ENCODE measurements at places on chromosomes 4 and X.
A peak's percentile ranks its signal among the peaks of the same experiment; 100 is the strongest.

DNA sequence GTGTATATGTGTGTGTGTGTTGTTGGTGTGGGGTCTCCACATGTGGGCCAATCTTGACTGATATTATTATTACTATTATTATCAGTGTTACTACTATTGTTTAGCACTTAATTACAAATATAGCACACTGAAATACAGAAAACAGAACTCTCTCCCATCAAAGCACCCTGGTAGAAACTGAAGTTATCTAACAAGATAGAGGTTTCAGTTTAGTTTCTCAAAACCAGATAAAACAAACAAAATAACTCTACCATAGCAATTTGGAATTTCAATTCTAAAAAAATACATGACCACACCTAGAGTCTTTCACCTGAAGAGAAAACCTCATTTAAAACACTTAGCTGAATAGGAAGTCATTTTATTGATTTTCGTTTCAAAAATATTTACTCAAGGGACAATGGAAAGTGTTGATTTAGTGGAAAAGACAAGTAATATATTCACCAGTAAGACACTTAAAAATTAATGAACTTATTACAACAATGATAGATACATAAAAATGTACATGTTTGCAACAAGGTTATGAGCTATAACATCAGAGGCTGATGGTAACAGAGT, 252.3 kb downstream of the PDHA2 start:
- DNase-seq: no peak

DNA sequence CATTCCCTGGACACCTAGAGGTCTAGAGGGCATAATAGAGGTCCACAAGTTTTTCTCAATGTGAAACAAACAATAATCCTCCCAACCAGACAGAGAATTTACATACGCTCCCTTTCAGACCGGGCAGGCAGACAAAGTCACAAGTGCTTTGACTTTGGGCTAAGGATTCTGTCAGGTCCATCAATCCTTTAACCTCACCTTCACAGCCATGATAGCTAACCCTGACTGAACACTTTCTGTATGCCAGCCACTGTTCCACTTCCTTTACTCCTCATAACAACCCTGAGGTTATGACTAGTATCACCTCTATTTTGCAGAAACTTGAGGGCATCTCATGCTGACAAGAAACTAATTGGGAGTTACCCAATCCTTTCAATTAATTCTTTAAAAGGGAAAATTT, 118.8 kb upstream of the AFF2 start:
- DNase-seq: no peak

GRCh38 chrX:98068024-98068580, 1184.4 kb downstream of the RPA4 start:
- DNase-seq: no peak

- DNase-seq: no peak
These were observed 342.8 kb upstream of the BOD1L1 start for GRCh38 chr4:13970349-13970748.

GRCh38 chr4:114076899-114077570, 97.6 kb upstream of the ARSJ start:
- no peak for DNase-seq

- no peak for DNase-seq
These were observed 2185.1 kb upstream of the TENM3 start for GRCh38 chr4:180057891-180058671.

DNA sequence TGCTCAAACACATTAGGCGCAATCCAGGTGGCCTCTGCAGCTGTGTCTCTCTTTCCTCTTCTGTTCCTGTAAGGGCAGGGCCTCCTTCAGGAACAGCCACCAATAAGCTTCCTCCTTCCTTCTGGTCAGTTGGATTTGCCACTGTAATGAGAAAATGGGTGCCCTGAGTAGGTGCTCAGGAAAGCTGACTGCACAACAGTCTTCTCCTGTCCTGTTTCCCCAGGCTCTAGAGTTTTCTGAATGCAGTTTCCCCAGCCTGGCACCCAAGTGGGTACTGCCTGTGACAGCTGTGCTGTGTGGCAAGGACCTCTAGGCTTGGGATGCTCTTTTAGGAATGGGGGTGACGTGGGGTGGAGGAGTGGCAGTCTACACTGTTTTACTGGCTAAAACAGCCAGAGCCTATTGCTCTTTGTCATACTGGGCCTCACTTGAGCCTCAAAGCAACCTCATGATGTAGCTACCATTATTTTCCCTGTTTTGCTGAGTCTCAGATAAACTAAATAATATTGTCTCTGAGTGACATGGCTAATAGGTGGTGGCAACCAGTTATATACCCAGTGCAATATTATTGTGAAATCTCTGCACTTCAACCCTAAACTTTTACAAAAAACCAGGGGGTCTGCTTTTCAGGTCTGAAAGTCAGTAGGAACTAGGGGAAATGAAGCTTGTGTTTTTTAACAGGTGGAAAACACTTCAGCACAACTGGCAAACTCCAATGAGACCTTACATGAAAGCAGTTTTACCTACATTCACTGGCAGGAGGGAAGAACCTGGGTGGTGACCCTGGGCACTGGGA, 1.2 kb downstream of the CXCL2 start:
- DNase-seq: no peak

DNA sequence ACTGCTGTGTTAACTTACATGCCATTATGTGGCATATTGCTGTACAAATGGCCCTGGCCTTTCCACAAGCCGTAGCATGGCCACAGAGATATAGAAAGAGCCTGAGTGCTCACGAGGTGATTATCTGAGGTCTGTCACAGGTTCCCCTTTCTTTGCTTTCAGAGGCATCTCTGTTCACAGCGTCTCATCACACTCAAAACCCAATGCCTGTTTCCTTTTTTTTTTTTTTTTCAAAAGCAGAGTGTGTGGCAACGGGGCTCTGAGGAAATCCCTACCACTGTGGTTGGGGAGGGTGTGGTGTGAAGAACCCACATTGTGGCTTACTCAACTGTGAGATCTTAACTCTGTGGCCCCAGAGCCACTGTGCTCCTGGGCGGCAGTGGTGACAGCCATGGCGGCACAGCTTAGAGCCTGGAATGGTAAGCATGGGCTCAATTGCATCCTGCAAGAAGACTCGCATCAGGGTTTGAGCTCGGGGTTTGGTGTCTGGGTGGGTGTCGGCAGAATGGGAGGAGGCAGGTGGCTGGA, 30.8 kb downstream of the RTL5 start:
- DNase-seq: no peak

GRCh38 chr4:71243091-71243833, 95.6 kb upstream of the SLC4A4 start:
- no peak for DNase-seq

- no peak for DNase-seq
These were observed 346.0 kb upstream of the GATB start for GRCh38 chr4:152106781-152107321.

- DNase-seq: no peak
These were observed 114.7 kb downstream of the PRKX start for GRCh38 chrX:3598709-3599108.

DNA sequence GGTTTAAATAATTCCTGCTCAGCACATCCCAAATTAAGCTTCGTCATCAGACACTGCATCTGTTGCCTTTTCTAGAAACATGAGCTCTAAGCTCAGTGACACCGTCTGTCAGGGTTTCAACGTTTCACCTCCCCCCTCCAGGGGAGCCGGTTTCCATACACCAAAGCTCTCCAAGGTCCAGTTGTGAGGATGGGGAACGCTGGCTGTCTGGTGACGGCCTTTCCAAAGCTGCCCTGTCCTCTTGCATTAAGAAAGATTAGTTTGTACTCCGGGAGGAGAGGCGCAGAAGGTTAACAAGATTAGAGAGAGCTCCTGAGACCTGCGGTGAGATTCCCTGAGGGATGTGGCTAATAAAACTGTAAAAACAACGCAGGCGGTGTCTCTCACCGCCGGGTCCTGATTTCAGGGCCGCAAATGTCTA, 43.2 kb downstream of the ASMT start:
- DNase-seq: no peak

GRCh38 chrX:38882894-38883626, 81.8 kb downstream of the MID1IP1 start:
- DNase-seq: no peak

GRCh38 chr4:78318126-78318525, 233.4 kb upstream of the ANXA3 start:
- no peak for DNase-seq

GRCh38 chr4:84263415-84263814, 235.7 kb downstream of the NKX6-1 start:
- no peak for DNase-seq

GRCh38 chrX:10259716-10260115, 102.9 kb downstream of the CLCN4 start:
- DNase-seq: no peak

- no peak for DNase-seq
These were observed 532.9 kb downstream of the ANKRD50 start for GRCh38 chr4:124179506-124180186.

- no peak for DNase-seq
These were observed 24.1 kb upstream of the PBDC1 start for GRCh38 chrX:76148753-76149152.

- DNase-seq: peak; percentile 21
These were observed 5.9 kb upstream of the SEPTIN6 start for GRCh38 chrX:119698845-119699244.

- no peak for DNase-seq
These were observed 7.4 kb downstream of the PCDH18 start for GRCh38 chr4:137524725-137525369.

- no peak for DNase-seq
These were observed 480.0 kb downstream of the NLGN4X start for GRCh38 chrX:5748586-5749150.

- DNase-seq: no peak
These were observed 36.1 kb upstream of the REPS2 start for GRCh38 chrX:16910376-16910775.

- no peak for DNase-seq
These were observed 78.4 kb downstream of the TMEM164 start for GRCh38 chrX:110081320-110081719.

- DNase-seq: no peak
These were observed 641.3 kb downstream of the RPA4 start for GRCh38 chrX:97524997-97525396.

DNA sequence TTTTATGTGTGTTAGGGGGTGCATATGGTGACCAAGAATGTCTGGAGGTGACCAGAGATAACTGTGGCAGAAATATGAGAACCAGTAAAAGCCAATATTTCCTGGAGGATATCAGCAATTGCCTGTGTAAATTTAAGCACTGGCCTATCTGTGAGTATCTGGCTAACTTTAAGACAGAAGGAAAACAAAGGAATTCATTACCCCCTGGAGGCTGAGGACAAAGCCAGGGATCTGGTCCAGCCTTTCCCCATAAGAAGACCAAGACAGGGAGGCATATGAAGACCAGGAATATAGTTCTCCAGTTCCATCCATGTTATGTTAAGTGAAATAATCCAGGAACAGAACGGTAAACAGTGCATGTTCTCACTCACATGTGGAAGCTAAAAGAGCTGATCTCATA, 49.2 kb downstream of the MFAP3L start:
- no peak for DNase-seq

- DNase-seq: no peak
These were observed 196.0 kb upstream of the PSAPL1 start for GRCh38 chr4:7630568-7631287.

GRCh38 chrX:126394681-126395080, 157.9 kb downstream of the DCAF12L1 start:
- DNase-seq: no peak

- no peak for DNase-seq
These were observed 151.6 kb downstream of the LRBA start for GRCh38 chr4:150863456-150863855.

DNA sequence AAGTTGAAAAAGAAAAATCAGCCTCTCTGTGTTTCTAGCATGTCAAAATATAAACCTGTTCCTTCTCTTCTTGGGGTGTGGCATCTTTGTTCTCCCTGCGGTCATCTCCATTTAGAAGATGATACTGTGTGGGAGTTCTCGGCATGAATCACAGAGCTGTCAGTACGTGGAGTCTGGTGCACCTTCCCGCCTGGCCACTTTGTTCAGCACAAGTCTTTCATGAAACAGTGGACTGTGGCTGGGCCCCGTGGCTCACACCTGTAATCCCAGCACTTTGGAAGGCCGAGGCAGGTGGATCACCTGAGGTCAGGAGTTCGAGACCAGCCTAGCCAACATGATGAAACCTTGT, 166.5 kb downstream of the MAML3 start:
- DNase-seq: no peak

- no peak for DNase-seq
These were observed 30.9 kb downstream of the CASP6 start for GRCh38 chr4:109672169-109672930.

DNA sequence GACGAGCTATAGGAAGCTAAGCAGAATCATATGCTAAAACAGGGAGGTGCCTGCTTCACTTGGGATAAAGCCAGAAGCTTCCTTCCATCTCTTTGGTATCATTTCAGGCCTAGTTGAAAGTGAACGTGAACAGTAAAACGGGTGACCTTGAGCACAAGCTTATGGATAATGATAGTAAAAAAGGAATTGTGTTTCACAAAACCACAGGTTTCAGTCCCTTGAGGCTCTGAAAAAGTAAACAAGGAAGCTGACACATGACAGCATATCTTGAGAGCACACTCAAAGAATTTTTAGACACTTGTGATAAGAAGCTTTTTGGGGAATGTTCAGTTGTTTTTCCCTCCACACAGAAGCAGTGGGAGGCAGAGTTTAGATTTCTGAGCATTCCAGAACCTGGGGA, 286.1 kb downstream of the DCHS2 start:
- DNase-seq: no peak

GRCh38 chr4:5478697-5479096, 229.7 kb downstream of the EVC2 start:
- DNase-seq: no peak

DNA sequence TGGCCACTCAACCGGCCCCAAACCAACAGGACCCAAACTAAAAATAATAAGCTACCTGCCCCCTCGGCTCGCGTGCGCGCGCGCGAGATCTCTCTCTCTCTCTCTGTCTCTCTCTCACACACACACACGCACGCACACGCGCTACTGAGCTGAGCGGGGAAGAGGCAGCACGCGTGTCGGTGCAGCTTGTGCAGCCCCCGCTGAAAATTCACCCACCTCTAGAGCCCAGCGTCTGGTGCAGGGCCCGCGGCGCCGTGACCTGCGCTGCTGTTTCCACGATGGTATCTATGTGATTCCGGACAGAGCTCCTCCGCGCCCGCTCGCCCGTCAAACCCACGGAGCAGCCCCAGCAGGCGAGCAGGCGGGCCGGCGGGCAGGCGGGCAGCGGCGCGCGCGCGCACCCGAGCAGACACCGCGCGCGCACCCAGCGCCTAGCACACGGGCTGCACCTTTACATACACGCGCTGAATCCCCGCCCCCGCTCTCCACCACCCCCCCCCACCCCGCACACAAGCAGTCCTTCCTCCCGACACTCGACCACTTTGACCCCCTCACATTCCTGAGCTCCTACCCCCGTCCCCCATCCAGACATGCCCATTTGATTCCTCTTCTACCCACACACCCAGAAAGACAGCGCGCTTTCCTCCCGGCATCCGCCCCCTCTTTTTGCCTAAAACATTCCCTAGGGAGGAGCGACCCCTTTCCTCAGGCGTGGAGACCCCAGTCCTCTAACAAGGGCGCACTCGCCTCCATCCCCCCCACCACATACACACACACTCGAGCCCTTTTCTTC, 1.0 kb downstream of the SLITRK4 start:
- no peak for DNase-seq

Measured in D721Med (cell line).